GM12891 (cell line): ENCODE measurements at places on chromosomes 2 and 18.

DNA sequence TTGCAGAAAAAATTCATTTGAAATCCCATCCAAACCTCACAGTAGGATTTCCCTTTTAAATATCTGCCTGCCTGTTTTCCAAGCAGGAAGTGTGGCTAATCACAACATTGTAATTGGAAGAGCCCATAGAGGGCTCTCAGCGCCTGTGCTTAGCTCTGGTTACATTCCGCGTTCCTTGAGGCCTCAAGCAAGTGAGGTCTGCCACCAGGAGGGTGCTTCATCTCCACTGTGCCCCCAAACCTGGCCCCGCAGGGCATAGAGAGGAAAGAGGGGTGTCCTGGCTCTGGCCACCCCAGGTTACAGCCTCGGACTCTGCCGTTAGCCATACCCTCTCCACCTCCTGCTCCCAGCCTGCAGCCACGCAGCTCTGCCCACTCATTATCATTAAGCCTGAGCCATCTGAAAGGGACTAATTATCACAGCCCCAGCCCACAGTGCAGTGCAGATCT is 214.8 kb downstream of the SP3 start:
- DNase-seq = no peak

- DNase-seq = no peak
Measured at GRCh38 chr18:35485852-35486251, 11.9 kb downstream of the INO80C start.

- no peak for DNase-seq
Measured at GRCh38 chr2:59288771-59289170, 1047.6 kb upstream of the FANCL start.

DNA sequence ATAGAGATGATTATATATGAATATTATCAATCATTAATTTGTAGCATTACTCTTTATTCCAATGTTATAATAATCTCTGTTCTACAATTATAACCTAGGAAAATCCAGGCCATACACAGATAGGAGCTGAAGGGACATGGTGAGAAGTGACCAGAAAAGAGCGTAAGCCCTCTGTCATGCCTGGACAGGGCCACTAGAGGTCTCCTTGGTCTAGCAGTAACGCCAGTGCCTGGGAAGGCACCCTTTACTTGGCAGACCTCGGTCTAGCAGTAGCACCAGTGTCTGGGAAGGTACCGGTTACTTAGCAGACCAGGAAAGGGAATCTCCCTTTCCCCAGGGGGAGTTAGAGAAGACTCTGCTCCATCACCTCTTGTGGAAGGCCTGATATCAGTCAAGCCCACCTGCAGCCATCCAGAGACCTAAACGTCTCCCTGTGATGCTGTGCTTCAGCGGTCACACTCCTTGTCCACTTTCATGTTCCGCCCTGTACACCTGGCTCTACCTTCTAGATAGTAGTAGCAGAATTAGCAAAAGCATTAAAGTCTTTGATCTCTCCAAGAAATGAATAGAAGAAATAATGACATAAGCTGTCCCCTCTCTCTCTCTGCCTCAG is 447.5 kb upstream of the FSIP2 start:
- DNase-seq = no peak

GRCh38 chr2:128448331-128449225 is 129.9 kb upstream of the HS6ST1 start:
- no peak for DNase-seq

DNA sequence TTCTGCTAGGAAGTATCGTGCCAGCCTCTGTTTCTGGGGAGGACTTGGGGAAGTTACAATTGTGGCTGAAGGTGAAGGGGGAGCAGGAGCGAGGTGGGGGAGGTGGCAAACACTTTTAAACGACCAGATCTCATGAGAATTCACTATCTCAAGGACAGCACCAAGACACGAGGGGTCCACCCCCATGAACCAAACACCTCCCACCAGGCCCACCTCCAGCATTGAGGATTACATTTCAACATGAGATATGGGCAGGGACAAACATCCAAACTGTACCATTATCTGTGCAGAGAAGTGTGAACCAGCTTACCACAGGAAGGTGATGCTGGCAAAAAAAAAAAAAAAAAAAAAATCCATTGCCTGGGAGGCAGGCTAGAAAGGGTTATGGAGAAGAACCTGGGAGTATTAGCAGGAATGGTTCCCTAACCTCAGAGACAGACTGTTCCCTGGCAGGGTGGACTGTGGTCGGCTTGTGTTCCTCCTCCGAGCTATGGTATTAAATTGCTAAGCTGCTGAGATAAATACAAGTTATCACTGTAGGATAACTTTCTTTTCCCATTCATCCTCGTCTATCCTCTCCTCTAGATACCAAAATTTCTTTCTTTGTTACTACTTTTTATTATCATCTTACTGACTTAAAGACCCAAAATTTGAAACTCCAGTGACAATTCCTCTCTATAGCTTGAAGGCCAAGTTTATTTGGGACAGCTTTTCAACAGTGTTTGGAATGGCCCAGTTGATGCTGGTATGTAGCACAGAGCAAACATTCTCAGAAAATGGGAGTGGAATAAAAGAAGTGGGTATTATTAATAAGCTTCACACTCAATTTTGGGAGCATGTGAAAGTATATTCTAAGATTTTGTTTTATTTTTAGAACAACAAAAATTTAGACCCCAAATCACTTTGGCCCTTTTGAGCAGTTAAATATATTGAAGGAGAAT is 73.7 kb upstream of the MAP3K20 start:
- DNase-seq = no peak

DNA sequence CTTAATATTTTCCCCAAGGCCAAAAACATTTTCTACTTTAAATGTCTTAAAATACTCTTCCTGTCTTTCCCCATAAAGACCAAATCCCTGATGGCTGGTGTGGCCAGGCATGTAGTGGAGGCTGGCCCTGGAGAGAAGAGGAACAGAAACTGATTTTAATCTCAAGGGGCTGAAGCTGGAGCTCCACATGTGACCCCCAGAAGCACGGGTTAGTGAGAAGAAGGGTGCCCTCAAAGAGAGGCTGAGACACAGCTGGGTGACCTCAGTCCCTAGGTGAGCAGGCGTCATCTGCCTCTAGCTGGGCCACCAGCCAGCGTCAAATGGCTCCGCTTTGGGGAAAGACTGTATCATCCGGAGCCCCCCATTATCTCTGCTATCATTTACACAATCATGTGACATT is 19.3 kb upstream of the TMEM18 start:
- no peak for DNase-seq
